Right ventricle myocardium inferior (tissue), 1 donor: ENCODE measurements at places on chromosomes 16 and 17. TPM values are rescaled to one million over a fixed set of nuclear protein-coding genes. Genes with fewer than 3 reads are reported as not detected.
A peak's percentile ranks its signal among the peaks of the same experiment; 100 is the strongest.

Gene HS3ST2
- 0.11 TPM for total RNA-seq

- no peak for DNase-seq
These were observed 72.5 kb downstream of the CDH13 start for GRCh38 chr16:82699260-82699659.

DNA sequence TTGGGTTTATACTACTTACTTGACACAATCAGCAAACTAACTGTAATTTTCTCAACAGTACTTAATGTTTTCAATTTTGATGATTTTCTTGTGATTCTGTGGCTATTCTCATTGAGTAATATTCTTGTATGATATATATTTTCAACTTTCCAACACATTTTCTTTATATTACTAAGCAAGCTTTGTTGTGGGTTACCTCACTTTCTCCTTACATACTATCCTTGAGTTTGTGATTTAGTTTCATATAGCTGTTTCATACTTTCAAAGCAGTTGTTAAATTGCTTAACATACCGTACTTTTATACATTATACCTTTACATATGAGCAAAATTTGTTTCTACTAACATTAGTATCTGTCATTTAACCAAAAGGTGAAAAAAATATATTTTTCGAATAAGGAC is 197.1 kb downstream of the BCAS3 start:
- no peak for DNase-seq

- DNase-seq = no peak
These were observed 7.8 kb upstream of the KRT19 start for GRCh38 chr17:41535764-41536481.

DNA sequence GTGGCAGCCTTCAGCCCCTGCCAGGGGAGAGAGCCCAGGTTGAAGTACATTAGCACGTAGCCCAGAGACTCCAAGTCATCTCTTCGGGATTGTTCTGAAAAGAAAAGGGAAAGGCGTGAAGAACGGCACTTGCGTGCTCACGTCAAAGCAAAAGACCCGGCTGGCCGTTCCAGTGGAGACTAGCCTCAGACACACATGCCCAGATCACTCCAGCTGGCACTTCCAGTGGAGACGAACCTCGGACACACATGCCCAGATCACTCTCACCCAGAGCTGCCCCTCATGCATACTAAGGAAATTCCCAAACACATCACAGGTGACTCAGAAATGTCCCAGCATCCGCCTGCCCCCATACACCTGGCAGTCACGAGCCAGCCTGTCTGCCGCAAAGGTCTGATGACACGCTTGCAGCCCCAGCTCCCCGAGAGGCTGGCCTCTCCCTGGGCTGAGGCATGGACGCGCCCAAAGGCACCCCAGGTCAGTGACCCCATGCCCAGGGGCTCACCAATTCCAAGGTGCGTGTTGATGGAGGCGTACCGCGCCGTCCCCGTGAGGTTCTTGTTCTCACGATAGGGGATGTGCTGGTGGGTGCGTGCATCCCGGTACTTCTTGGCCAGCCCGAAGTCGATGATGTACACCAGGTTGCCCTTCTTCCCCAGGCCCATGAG is 20.9 kb downstream of the CSNK1D start:
- peak; percentile 56 for DNase-seq

DNA sequence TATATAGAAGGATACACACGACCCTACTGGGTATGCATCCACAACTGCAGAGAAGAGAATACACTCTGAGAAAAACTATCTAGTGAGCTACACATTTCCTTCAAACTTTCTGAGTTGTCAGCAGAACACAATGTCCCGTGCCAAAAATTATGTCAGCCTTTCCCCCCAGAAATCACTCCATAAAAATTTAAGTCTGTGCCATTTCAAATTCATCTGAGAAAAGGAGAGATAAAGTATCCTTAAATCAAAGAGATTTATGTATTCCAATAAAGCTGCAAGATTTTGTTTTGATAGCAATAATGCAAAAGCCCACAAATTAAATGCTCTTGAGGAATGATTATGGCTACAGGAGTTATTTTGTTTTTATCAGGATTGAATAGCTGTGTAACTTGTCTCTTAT is 760.1 kb downstream of the CDH11 start:
- DNase-seq = no peak
